Astrocyte of the spinal cord (primary cell): ENCODE measurements at places on chromosomes 3 and 15.

GRCh38 chr3:139427283-139428060 is 38.0 kb upstream of the COPB2 start:
- DNase-seq = peak; percentile 82

DNA sequence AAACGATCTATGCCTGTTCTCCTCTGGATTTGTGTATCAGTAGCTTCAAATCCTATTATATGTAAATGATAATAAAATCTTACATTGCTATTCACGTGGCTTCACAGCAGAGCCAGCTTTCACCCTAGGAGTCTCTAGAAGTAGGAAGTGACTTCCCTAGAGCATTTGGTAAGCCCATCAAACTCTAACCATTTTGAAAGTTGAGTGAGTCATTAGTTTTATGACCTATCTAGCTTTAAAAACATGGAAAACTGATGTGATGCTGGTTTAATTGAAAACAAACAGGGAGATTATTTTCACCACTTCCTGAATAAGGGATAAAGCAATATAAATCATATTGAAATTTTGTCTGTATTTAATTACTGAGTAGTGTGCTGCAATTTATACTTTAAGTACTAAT is 275.2 kb downstream of the EPHA6 start:
- DNase-seq = no peak

GRCh38 chr15:31031471-31032067 is 40.1 kb upstream of the MTMR10 start:
- DNase-seq = peak; percentile 55

GRCh38 chr3:5974630-5975322 is 787.3 kb downstream of the EDEM1 start:
- no peak for DNase-seq

GRCh38 chr3:174060431-174060830 is 662.9 kb downstream of the NLGN1 start:
- DNase-seq = no peak

DNA sequence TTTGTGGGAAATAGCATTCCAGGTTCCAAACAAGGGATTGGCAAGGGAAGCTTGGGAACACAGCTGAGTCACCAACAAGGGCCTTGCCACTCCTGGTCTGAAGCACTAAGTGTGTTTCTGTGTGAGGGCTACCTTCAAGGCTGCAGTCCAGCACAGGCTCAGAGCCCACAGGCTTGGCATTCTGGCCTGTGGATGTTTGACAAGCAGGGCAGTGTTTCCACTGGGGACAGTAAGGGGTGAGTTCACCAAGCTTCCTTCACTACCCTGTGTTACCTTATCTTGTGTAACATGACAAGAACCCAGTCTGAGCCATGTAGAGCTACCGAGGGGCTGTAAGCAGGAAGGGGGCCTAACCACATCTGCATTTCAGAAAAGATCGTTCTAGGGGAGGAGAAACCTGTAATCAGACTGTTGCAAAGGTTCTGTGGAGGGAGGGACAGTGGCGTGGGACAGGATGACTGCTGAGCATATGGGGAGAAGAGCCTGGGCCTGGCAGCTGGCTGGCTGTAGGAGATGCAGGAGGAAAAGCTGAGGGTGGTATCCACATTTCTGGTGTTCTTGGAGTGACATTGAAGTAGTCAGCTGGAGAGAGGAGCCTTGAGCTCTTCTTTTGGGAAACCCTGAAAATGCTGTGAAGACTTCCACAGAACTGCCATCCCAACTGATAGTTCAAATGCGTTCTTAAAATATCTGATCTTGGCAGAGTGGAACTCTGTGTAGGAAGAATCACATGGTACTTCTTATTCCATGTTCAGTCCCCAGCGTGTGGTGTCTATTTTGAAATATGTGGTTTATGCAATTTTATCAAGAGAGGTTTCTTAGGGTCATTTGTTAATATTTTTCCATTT is 61.3 kb downstream of the CTDSPL start:
- peak; percentile 50 for DNase-seq

- DNase-seq = no peak
These were observed 58.3 kb downstream of the HES1 start for GRCh38 chr3:194194051-194194756.

GRCh38 chr3:119258915-119259314 is 18.2 kb upstream of the B4GALT4 start:
- no peak for DNase-seq

- DNase-seq = peak; percentile 39
These were observed 4.4 kb upstream of the CD200R1 start for GRCh38 chr3:112979244-112979832.

- peak; percentile 3 for DNase-seq
These were observed 20.1 kb downstream of the KBTBD8 start for GRCh38 chr3:67018105-67018788.

- DNase-seq = no peak
These were observed 262.3 kb upstream of the LYSMD4 start for GRCh38 chr15:99995543-99995942.

DNA sequence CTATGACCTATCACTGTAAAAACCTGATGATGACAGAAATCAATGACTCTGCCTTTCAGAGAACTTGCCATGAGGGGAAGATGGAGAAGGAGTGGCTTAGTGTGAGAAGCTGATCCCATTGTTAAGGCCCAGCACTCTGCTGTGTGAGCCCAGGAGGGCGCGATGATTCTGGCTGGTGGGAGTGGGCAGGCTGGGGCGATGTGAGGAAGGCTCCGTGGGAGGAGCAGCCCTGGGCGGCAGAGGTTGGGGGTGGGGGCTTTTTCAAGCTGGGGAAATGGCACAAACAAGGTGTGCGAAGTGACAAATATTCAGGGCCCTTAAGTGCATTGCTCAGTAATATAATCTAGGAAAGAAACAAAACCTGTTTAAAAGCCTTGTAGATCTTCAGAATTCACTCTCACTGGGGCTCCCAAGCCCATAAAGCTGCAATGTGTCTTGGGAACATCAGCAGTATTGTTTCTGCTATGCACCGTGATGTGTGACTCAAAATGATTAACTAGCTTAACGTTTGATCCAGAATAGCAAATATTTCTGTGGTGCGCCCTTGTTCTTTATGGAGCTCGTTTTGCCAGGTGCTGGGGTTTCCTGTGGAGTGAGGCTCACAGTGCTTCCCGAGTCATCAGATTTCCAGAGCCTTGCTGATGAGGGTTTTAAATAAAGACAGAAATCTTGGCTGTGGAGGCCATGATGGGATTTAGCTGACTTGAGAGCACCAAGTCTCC is 141.0 kb downstream of the CHDH start:
- no peak for DNase-seq

- no peak for DNase-seq
These were observed 109.2 kb upstream of the STRIT1 start for GRCh38 chr3:155402656-155403055.
